ENCODE measurements at places on chromosomes 13 and 19.

GRCh38 chr19:35076657-35077056 lies 35.1 kb downstream of the HPN start:
- no peak for DNase-seq

GRCh38 chr13:84297251-84297650 lies 415.0 kb upstream of the SLITRK1 start:
- DNase-seq: no peak

GRCh38 chr19:4376028-4376670 lies 24.2 kb downstream of the SH3GL1 start:
- no peak for DNase-seq

DNA sequence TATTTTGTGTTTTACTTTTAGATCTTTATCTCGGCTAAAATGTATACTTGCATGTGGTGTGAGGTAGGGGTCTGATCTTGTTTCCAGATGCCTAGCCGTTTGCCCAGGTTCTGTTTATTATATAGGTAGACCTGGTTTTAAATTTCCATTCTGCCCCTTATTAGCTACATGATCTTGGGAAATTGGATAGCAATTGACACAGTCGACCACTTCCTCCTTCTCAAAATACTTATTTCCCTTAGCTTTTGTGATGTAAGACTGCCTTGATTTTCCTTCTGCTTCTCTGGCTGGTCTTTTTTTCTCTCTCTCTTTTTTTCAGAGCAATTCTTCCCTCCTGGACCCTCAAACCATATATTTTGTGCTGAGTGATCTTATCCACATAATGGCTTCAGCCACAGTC lies 3.0 kb upstream of the PGLYRP1 start:
- DNase-seq: no peak

- peak; percentile 82 for DNase-seq
These were observed at the start of gene GGN for GRCh38 chr19:38387550-38388348. Gene GGN (minus strand): TSS chr19:38388034. CDS start chr19:38387261, 773 bp downstream.

DNA sequence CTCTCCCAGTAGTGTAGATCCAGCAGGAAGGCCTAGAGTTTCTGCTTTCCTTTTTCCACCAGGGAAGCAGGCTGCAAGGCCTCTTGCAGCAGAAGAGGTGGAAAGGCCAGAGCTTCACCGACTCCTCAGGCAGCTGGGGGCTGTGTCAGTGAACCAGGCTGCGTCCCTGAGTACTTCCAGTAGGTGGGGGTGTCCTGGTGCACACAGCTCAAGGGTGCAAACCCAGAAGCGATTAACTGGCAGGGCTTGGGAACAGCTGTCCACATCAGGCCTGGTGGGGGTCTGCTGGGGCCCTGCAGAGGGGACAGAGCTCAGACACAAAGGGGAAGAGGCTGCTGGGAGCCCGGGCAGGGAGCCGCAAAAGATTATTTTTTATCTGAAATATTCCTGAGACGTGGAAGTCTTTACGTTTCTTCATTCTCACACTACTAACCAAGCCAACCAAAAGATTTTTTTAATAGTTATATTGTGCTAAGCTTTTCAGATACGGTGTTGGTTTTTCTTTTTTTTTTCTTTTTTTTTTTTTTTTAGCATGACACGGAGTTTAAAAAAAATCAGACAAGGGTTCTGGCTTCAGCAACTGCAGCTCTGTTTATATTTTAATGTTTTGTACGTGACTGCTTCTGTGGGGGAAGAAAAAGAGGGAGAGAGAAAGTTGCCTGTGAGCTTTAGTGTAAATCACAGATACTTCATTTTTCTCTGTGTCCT lies 11.0 kb downstream of the TSHZ3 start:
- no peak for DNase-seq
